ENCODE measurements at places on chromosomes 16 and 17.

GRCh38 chr16:56931892-56932720, at the start of gene HERPUD1:
HERPUD1 (plus strand) TSS chr16:56932142; CDS start chr16:56932245, 103 bp downstream.
- peak; percentile 96 for DNase-seq

- peak; percentile 49 for DNase-seq
These were observed 7.5 kb downstream of the LDHD start for GRCh38 chr16:75108792-75109731.

GRCh38 chr17:63294776-63295175, 151.3 kb downstream of the CYB561 start:
- DNase-seq = no peak

DNA sequence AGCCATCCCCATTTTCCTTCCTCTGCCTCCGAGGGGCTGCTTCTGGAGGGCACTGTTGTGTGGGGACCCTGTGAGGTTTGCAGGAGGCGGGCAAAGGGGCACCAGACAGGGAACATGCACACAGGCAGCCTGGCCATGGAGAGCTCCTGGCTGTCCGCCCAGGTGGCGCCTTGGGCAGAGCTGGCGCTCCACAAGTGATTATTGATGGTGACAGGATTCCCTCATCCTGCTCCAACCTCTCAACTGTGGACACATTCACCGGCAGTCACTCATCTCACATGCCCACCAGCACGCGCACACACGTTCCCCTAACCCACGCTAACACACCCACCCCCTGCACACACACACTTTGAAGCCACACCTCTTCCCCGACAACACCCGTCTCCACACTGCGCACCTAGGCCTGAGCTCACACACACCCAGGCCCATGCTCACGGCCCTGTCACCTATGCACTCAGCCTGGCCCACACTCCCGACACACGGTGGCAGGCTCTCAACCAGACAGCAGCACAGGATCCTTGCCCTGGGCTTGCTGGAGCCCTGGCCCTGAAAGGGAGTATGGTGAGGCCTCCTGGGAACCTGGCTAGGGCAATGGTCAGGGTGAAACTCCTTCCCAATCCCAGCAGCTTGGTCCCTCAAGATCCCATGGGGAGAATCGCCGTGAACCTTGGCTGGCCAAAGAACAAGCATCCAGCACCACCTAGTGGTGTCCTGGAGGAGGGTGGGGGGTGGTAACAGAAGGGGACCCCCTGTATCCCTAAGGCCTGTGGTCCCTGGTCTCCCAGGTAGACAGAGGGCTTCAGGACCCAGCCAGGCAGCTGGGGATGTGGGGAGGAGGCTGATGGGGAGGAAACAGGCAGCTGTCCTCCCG, 3.6 kb downstream of the PNMT start:
- DNase-seq = no peak

DNA sequence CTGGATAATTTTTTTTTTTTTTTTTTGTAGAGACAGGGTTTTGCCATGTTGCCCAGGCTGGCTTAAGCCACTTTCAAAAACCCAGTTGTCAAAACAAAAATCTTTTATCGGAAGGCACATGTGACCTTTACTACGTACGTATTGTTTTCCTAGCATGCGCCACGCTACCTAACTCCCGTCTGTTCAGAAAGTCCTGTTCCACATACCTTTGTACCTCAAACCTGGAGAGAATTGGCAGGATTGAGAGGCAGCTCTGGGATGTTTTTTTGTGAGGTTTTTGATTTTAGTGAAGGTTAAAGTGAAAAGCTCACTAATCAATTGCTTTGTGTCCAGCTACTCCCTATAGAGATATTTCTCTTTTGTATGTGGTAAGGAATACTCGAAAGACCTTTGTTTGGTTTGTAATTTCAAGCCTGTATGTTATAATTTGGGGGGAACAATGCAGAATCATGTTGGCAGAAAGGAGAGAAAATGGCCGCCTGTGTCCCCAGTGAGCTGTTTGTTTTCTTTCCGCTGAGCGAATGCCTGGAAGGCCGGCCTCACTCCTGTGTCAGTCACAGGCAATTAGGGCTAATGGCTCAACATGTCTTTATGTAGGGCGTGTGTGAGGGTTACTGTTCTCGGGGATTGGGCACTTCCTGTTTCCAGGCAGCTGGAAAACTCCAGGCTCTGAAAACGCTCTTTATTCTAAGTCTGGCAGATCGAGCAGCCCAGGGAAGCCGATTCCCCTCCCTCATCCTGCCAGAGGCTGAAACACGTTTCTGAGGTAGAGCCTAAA, 60.8 kb upstream of the CLEC18A start:
- no peak for DNase-seq
